ENCODE measurements at places on chromosomes 16 and 17. TPM values are rescaled to one million over a fixed set of nuclear protein-coding genes. Genes with fewer than 3 reads are reported as not detected.

Gene KCNAB3
- 0.52 TPM for total RNA-seq

Gene MYBBP1A
- 18.5 TPM for total RNA-seq

Gene LRRC37A3
- total RNA-seq = 2.7 TPM

Gene NRN1L
- not detected for total RNA-seq

Gene RHOT1
- total RNA-seq = 77.3 TPM

Gene LYRM9
- 7.0 TPM for total RNA-seq

Gene LRRC36
- not detected for total RNA-seq

Gene OTOA
- total RNA-seq = not detected

Gene PIRT
- not detected for total RNA-seq

Gene RAD51C
- 39.4 TPM for total RNA-seq

Gene DNASE1L2
- total RNA-seq = 0.47 TPM

All from left ventricle myocardium superior (tissue), 1 donor.